Mammary epithelial cell (primary cell): ENCODE measurements at places on chromosomes 5 and 9. TPM values are rescaled to one million over a fixed set of nuclear protein-coding genes. Genes with fewer than 3 reads are reported as not detected.

The CD274 gene
- 30.6 and 45.5 TPM in 2 replicates for total RNA-seq

The CDKN2A gene
- 34.1 and 41.0 TPM in 2 replicates for total RNA-seq

The ARL14EPL gene
- not detected in 2 replicates for total RNA-seq

The SLC34A3 gene
- not detected for total RNA-seq

The ZMYND19 gene
- 10.2 TPM for total RNA-seq

The FST gene
- total RNA-seq = 488 and 507 TPM in 2 replicates

The ZCCHC9 gene
- total RNA-seq = 13.7 TPM

The NUP188 gene
- 51.0 TPM for total RNA-seq

The GRXCR2 gene
- not detected for total RNA-seq

The ORM2 gene
- total RNA-seq = not detected in 2 replicates

The PRUNE2 gene
- total RNA-seq = 1.5 and 1.6 TPM in 2 replicates

The ARHGEF39 gene
- total RNA-seq = 1.4 and 5.7 TPM in 2 replicates

The PAPPA gene
- 0.33 TPM for total RNA-seq

The TLN1 gene
- total RNA-seq = 213 and 272 TPM in 2 replicates

The PDE6A gene
- total RNA-seq = 0.17 TPM

The PCDHB14 gene
- 0.94 and 1.4 TPM in 2 replicates for total RNA-seq

The FOXD1 gene
- total RNA-seq = 1.2 TPM

- no peak for DNase-seq
Measured at GRCh38 chr9:130869250-130869649, 27.4 kb downstream of the QRFP start.

GRCh38 chr5:65185468-65185867 is 296.3 kb downstream of the ADAMTS6 start:
- DNase-seq = no peak

GRCh38 chr5:74035521-74035937 is 409.5 kb downstream of the ARHGEF28 start:
- peak; percentile 84 for DNase-seq

DNA sequence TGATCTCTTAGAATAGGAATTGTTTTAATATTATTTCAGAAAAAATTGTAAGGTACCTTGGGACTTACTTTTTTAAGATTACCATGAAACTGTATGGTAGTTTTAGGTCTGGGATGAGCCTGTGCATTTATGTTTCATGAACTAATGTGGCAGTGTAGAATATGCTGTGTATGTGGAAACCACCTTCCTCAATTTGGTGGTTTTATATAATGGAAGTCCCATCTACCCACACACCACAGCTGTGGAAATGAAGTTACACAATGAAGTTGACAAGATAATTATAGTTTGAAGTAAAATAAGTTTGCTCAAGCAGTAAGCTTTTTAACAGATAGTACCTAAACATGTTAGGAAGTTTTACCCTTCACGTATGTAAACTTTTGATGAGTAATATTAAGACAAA is 24.4 kb downstream of the WDR36 start:
- no peak for DNase-seq

DNA sequence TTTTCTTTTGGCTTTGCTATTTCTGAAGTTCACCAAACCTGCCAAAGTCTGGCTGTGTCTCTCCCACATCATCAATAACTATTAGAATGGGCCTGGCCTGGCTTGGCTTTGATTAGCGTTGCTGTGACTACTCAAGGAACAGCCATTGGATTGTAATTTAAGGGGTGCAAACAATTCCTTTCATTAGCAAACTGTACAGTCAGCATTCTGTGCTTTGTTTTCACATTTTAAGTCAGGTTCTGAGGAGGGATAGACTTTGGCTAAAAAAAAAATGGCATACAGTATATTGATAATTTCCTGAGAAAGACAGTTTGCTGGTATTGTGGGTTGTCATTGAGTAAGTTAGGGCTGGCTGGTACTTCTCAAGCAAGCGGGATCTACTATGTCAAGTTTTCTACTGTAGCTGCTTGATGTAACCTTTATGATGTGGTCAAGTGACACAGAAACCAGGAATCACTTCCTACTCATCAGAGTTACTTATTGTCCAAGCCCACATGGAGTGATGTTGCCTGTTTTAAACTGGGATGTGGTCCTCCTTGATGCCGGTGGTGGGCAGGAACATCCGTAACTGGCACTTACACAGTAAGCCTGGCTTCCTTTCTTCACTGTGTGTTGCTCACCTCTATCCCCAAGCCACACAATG is 161.4 kb downstream of the CD180 start:
- no peak for DNase-seq

- DNase-seq = no peak
Measured at GRCh38 chr5:83172655-83173054, 95.3 kb downstream of the XRCC4 start.

DNA sequence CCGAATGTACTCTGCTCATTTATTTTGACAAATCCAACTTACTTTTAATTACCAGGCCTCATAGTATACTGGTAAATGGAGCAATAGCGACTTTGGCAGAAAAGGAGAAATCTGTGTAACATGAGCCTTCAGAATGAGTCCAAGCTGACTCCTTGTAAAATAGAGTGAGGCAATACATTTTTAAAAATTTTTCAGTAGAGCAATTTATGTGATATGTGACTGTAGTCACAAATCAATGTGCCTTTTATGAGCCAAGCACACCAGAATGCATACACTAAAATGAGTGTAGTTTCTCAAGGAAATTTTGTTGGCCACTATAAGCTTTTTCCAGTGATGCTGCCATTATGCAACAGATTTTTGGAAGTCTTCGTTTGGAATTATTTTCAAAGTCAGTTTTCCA is 73.8 kb downstream of the SNCAIP start:
- no peak for DNase-seq

GRCh38 chr9:93460689-93461413 is 7.5 kb upstream of the FAM120AOS start:
- DNase-seq = no peak

DNA sequence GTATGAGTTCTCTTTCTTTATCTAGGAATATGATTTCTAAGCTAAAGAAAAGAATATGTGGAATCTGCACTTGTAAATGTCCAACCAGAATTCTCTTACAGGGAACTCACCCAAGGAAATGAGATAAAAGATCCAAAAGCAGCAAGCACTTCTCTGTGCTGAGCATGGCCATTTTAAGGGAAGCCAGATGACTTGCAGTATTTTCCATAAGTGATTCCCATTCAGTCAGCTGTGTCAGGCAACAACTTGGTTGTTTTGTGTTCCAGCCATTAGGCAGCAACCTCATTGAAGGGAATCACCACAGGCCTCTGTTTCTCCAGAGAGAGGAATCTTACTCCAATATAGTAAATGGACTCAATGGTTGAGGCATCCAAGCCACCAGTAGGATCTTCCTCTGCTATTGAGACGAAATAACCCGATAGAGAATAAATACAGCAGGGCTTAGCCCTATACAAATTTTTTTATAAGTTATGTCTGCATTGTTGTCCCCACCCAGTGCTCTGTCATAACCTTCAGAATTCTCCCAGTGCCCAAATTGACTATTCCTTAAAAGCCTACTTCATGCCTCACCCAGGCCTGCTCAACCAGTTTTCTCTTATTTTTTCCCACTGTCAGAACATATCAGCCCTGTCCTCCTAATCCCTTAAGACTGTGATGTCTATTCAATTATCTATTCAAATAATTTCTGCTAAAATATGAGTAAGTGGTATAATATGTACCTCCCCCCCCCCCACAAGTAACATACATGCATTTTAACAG is 236.6 kb downstream of the PJA2 start:
- no peak for DNase-seq

GRCh38 chr9:136975644-136976043 is 1.7 kb upstream of the PTGDS start:
- no peak for DNase-seq

DNA sequence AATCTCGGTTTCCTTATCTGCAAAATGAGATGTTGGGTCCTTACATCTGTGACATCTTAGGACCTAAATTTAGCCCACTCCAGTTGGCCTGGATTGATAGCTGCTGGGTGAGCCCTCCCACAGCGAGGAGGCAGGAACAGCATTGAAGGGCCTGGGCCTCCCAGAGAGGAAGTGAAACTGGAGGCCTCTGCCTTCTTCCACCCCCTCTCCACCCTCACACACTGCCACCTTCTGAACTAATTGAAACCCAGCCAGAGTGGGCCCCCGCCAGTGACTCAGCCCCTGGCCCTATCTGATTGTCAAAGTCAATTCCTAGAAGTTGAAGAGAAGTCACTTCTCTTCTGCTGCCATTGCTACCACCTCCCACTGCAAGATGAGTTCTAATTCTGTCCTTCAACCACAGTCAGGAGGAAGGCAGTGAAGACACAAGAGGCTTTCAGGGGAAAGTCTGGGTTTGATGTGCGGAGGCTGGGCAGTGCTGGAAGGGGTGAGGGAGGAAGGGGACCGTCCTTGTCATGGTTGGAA is 55.2 kb upstream of the NEK6 start:
- no peak for DNase-seq

- no peak for DNase-seq
Measured at GRCh38 chr5:151084363-151084762, 3.5 kb upstream of the TNIP1 start.

GRCh38 chr9:89701221-89701798 is 96.5 kb downstream of the GADD45G start:
- DNase-seq = no peak

DNA sequence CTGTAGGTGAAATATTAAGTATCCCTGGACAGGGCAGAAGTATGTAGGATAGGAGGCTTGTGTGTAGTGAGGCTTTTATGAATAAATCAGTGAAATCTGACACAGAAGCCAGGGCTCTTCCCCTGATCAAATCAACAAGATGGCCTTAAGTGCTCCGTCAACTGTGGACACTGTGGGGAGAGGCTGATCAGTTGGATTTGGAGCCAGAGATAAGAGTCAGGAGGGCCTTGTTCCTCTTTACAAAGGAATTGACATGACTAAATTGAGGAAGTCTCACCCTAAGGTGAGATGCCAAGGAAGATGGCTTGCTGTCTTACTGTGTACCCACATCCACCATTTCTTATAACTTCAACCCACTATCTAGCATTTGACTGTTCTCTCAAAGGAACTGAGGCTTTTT is 91.6 kb upstream of the PRRC1 start:
- DNase-seq = no peak

GRCh38 chr9:80866576-80867227 is 822.6 kb downstream of the TLE1 start:
- peak; percentile 78 for DNase-seq

DNA sequence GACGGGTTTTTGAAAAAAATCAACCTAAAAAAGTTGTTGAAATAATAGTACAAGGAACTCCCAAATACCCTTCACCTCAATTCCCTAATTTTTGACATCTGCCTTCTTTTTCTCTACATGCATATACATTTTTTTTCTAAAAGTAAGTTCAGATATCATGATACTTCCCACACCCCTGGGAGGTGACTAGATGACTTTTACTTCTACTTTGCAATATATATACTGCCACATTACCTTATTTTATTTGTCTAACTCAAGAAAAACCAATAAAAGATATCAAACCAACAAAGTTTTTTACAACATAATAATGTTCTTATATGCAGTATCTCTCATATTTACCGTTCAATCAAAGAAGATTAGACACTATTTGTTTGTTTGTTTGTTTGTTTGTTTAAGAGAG is 31.1 kb downstream of the CCNJL start:
- DNase-seq = no peak

- no peak for DNase-seq
Measured at GRCh38 chr5:164341056-164341619, 835.7 kb downstream of the MAT2B start.

DNA sequence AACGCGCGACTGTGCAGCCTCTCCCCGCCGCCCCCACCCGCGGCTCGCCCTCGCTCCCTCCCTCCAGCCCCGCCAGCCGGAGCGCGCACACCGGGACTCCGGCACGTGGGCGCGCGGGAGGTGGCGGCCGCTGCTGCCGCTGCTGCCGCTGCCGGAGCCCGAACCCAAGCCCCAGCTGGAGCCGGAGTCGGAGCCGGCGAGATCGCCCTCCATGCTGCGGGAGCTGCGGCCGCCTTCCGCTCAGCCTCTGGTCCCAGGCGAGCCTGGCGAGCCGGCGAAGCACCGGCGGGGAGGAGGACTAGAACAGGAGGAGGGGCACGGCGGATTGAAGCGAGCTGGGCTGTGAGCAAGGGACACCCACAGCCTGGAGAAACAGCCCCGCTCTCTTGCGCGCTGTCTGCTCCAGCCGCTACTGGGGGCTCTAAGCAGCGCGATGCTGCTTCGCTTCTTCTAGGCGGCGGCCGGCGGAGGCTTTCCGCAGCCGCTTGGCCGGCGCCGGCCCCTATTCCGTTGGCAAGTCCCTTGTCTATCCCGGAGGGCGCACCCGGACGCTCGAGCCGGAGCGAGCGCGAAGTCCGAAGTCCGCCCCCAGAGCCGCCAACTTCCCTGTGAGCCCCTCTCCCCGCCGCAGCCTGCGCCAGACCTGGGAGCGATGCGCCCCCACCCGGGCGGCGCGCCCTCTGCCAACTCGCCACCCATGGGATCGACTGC is 598.7 kb upstream of the SGCD start:
- peak; percentile 34 for DNase-seq

GRCh38 chr5:13278148-13278547 is 666.3 kb downstream of the DNAH5 start:
- DNase-seq = no peak

- DNase-seq = no peak
Measured at GRCh38 chr5:76667495-76667894, 44.3 kb upstream of the F2RL2 start.

DNA sequence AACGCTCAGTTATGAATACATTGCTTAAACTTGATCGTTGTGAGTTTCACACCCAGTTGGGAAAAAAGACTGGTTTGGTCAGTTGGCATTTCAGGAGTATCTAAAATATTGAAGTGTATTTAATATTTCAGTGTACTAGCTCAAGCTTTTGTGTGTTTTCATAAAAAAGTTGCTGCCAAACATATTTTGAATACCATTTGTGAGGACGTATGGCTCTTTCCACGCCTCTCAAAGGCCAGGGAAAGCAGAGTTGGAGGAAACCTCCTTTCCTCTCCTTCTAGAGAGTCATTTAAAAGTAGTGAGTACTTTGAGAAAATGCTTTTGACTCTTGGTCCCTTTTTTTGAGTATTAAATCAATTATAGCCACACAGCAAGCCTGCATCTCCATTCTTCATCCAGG is 43.2 kb upstream of the ANKRD33B start:
- DNase-seq = no peak

DNA sequence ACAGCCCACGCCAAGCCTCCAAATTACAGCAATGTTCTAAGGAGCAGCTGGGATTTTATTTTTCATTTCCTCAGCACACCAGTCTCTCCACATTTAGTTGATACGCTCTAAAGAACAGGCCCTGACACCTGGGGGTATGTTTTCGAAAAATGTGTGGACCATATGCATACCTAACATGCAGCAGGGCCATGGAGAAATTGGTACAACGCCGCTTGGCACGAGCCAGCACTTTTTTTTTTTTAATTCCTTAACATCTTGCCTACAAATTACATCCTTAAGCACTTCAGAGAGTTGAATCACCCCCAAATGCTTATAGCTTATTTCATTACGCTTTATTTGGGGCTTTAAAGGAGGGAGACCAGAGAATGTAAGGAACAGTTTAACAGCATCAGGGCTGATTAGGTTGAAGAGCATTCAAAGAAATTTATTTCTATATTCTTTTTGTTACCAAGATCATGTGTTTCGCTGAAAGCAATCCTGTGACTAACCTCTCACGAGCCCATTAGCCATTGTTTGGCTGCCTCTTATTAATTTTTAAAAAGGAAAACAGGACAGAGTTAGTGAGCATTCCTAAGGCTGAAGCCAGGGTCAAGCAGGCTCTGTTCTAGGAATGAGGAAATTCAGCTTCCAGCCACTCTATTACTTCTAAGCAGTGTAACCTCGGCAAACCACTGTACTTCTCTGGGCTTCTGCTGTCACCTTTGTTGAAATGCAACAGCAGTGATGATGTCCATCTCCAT is 173.8 kb downstream of the ACTL7B start:
- no peak for DNase-seq

GRCh38 chr9:93154293-93154903 is 20.3 kb upstream of the NINJ1 start:
- DNase-seq = no peak

GRCh38 chr9:89433826-89434225 is 64.1 kb downstream of the SEMA4D start:
- no peak for DNase-seq
